ENCODE measurements at places on chromosomes 1 and 21.

DNA sequence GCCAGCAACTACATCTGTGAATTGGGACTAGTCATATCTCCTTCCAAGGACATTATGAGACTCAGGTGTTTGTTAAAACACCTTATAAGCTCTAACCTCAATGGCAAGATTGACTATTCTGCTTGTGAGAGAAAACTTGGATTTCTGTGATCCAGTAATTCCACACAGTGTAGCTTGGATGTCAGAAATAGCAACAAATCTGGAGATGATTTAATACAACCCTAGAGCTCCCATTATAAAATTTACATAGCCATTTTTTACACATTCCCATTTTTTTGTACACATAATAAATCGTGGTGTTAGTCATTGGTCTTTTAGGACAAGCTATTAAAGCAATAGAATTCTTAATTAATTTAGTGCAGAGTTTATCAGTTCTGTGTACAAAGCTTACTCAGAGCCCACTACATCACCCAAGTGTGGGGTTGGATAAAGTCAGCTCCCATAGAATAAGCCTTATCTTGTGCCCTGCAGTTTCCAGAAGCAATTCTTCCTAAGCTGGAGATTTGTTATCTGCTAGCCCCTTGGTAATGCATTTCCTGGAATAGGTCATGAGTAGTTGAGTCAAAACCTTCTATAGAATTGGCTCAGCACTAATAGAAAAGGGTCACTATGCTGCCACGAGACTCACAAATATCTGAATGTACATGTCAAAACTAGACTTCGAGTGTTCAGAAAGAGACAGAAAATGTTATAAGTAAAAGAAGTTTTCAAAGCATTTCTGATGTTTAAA, 434.0 kb upstream of the RUNX1 start:
- DNase-seq: no peak

- DNase-seq: no peak
Measured at GRCh38 chr1:230694991-230695390, 18.9 kb downstream of the AGT start.

DNA sequence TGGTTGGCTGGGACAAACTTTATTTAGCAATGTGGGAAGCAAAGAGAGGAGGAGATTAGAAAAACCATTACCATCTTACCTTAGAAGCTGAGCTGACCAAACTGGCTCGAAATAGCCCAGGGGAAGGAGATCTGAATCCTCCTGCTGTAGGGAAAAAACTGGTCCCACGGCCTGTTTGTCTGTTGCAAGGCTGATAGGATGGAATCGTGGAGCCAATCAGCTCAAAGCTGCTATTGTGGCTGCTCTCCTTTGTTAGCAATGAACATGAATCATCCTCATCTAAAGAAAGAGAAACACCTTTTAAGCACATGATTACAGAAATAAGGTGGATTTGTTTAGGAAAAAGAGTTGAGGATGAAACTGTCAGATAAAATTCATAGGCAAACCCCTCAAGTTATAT, 21.5 kb downstream of the CLSPN start:
- no peak for DNase-seq

DNA sequence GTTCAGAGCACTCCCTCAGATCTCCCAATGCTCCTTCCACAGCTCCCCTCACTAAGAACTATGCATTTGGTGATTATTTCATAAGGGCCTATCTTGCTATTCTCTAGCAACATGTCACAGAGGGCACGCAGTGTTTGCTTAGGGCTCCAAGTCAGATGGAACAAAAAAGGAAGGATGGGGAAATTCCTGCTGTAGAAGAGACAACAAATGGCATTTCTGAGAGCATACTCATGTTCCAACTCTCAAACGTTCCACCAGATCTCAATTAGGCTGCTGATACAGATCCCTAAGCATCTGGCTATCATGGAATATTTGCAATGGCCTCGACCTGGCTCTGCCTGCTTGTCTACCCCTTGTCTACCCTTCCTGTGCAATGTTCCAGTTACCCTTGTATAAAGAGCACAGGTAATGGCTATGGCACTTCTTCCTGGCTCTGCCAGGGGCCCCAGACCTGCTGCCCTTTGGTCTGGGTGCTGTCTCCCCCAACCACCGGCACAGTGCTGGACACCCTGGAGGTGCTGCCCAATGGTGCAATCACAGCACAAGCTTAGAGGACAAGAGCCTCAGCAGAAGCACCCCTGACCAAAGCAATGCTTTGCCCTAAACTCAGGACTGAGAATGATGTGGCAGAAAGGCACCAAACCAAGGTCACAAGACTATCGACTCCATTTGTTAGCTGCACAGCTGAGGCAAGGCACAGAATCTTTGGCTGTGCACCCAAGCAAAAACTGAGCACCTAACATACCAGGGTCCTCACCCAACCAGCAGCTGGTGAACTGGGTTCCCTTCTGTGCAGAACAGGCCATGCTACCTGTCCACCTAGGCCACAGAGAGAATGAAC, 3.6 kb downstream of the PARP1 start:
- DNase-seq: no peak

DNA sequence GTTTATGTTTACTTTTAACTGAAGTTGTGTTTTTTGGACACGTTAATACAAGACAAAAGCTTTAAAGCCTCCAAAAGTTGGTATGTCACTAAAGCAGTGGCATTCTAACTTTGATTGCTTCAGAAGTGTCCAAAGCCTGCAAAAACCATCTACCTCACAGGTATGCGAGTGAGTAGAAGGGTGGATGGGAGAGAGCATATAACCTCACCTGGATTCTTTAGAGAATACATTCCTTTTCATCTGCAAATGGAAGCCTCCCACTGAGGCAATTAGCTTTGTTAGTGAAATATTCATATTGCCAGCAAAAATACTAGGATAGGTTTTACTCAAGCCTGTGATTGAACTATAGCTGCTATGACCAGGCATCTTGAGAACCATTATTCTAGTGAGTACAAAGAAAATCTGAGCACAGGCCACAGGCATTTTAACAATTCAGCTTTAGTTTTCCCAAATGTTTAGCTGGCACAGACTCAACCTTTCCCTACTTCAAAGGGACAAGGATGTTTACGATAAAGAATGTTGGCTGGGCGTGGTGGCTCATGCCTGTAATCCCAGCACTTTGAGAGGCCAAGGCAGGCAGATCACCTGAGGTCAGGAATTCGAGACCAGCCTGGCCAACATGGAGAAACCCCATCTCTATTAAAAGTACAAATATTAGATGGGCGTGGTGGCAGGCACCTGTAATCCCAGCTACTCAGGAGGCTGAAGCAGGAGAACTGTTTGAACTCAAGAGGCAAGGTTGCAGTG, 39.7 kb downstream of the MAP3K21 start:
- DNase-seq: no peak

- DNase-seq: no peak
Measured at GRCh38 chr1:61585714-61586113, 139.2 kb downstream of the TM2D1 start.

DNA sequence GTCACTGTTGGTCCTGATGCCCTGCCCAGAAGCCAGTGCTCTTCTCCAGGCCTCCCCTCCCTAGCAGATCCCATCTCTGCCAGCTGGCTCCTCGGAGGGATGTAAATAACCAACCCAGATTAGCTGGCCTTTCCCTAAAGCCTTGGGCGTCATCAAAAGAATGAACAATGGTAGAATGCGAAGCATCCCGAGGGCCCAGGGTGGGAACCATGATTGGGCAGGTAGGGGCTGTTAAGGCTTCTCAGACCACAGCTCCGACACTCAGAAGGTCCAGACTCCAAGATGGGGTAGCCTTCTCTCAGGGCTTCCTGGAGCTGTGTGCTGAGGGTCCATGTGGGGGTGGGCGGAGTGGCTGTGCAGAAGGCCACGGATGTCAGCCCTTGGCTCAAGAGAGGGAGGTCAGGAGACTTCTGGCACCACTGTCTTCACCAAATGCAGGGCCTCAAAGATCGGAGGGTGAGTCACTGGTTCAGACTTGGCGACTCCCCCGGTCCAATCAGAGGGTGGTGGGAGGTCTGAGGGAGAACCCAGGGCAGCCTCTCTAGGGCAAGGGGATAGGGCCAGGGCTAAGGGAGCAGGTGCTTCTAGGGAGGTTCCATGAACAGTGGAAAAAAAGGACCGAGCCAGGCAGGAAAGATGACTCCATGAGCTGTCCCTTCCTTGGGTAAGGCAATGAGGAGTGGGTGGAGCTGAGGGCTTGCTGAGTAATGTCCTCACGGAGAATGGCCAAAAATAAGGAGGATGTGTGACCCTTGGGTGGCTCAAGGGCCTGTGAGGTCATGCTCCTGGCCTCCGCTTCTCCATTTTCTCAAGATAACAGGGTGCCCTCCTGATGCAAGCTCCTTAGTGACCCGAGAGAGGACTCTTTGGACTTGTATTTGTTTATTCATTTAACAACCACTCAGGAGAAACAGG, 58.4 kb upstream of the EPS8L3 start:
- DNase-seq: no peak

GRCh38 chr1:198622001-198622400, 16.8 kb upstream of the PTPRC start:
- no peak for DNase-seq

DNA sequence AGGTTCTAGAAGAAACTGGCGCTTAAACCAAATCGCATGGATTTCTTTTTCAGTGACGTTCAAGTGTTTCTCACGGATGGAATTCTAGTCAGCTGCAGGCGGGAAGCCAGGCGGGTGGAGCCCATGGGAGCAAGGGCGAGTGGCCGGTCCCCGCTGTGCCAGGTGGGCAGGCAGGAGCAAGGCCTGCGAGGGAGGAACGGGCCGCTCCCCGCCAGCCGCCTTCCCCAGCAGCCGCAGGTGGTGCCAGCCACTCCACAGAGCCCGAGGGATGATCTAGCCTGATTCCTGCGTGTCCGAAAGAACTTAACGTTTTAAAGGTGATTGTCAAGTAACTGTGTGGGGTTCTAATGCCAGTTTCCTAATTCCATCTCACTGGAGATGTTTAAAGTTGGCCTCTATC, 9.1 kb downstream of the PEX10 start:
- DNase-seq: no peak

DNA sequence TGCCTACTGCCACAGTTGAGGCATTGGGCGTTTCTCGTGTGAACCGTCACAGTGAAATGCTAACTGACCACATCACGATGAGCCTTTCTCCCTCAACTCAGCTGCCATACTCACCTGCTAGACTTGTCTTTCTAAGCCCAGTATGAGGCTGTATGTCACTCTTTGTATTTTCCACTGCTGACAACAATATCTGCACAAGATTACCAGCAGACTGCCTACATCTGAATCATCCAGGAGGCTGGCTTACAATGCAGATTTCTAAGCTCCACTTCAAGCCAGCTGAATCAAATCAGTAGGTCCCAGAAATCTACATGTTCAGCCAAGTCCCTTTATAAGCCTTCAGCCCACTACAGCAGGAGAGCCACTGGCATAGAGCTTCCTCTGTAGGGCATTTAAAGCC, 355.0 kb upstream of the DUSP10 start:
- DNase-seq: no peak
